ENCODE measurements at places on chromosomes 16 and 17.

DNA sequence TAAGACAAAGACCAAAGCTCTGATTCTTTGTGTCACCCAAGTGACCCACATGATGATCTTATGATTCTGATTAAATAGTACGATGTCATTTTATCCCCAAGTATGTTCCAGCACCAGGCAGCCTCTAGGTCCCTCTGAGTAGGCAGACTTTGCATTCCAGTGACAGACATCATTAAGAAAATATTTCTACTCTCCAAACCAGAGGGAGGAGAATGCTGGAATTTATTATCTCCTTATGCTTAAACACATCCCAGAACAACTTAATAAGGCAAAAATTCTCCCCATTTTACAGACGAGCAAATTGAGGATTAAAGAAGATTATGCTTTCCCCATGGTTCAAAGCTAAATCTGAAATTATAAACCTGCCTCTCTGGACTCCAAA lies 192.8 kb upstream of the CDH11 start:
- DNase-seq = no peak

DNA sequence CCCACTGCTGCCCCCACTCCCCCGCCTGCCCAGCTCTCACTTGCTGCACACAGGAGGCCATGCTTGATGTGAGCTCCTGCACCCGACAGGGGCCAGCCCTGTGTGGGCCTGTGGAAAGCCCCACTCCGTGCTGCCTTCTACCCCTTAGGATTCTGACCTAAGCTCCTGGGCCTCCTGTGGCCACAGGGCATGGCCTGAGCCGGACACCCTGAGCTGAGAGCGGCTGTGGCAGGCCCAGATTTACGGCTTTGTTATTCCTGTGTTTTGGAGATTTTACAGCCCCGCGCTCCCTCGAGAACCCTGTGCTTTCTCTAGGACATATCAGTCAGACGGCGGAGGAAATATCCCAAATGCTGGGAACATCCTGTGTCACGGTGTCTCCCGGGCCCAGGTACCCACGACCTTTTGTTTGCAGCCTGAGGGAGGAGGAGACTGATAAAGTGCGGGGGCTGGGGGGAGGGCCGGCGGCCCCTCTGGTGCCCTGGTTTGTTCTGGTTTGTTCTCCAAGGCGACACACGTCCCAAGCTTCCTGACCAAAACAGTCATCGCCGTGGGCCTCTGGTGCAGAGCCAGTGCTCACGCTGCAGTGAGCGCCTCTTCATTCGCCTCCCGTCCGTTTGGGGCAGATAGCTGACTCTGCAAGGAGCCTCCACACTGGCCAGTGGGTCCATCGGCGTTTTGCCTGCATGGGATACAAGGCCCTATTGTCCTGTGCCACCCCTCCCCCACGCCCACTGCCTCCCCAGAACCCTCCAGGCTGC lies 363.4 kb downstream of the C16orf95 start:
- DNase-seq = no peak

- peak; percentile 68 for DNase-seq
Observed at GRCh38 chr17:38703742-38704605, 1.1 kb upstream of the MLLT6 start.

- peak; percentile 10 for DNase-seq
Observed at GRCh38 chr16:55701442-55702319, 45.9 kb downstream of the SLC6A2 start.

DNA sequence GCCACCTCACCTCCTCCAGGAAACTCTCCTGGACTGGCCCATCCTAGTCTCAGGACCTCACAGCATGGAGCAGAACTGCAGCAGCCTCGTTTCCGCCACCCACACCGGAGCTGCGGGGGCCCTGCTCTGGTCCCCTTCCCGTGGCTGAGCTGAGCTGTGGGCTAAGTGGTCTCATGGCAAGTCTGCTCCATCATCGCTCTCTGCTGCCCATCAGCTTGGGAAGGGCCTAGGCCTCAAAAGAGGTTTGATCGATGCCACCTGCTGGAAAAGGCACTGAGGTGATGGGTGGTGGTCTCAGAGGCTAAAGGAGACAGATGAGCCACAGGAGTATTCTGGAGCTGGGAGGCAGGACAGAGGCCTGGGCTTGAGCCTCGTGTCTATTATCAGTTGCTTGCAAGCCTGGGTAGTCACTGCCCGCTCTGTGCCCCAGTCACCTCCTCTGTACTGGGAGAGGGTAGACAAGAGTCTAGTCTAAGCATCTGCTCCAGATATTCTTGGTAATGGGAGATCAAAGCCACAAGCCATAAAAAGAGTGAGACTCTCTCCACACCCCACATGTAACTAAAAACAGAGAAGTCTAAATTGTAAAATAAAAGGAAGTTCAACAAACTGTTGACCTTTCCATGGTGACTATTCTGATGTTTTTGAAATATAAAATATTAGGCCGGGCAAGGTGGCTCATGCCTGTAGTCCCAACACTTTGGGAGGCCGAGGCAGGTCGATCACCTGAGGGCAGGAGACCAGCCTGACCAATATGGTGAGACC lies 1.6 kb downstream of the ITGAE start:
- DNase-seq = no peak

DNA sequence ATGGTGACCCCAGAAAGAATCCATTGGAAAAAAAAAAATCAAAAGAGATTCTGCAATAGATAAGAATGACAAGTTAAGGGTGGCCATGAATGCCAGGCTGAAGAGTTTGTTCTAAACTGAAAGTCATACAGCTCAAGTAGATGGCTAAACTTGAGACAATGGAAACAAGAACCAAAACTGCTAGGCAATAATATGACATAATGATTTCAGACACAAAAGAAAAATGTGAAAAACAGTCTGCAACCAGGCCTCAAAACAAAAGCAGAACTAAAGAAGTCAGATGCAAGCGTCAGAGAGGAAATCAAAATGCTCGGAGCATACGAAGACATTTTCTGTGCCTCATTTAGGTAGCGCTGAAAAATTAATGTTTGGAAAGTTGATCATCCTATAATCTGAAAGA lies 54.4 kb upstream of the YPEL2 start:
- no peak for DNase-seq

DNA sequence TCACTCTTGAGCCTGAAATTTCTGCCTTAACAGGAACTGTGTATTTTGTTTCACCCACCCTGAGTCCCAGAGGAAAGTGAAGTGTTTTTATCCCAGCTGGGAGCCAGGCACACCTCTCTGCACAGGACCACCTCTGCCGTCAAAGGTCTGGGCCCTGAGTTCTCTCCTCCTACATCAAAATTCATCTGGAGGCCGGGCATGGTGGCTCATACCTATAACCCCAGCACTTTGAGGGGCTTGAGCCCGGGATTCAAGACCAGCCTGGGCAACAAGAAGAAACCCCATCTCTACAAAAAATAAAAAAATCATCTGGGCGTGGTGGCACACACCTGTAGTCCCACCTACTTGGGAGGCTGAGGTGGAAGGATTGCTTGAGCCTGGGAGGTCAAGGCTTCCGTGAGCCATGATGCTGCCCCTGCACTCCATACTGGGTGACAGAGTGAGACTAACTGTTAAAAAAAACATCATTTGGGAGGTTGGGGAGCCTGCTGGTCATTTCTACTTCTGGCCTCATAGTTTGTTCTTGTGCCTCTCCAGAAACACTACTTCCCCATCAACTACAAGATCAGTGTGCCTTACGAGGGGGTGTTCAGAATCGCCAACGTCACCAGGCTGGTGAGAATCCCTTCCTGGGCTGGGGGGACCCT lies 9.8 kb downstream of the IL34 start:
- DNase-seq = no peak

DNA sequence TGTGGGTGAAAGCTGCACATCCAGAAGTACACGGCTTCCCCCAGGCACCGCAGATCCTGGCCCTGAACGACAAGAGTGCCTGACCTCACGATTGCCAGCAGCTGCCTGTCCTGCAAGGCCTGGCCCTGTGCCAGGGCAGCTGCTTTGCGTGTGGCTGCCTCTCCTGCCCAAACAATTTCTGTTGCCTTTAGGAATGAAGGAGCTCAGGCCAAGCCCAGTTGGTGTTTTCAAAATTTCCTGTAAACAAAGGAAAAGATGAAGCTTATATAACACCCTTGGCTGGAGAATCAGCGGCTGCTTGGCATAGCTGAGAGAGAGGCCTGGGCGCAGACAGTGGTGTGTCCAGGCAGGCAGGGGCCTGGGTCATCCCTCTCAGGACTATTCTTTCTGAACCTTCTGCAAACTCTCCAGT lies 11.7 kb upstream of the SLC47A2 start:
- DNase-seq = no peak

GRCh38 chr17:72631568-72631948 lies 460.9 kb downstream of the SLC39A11 start:
- DNase-seq = no peak

GRCh38 chr17:4256952-4257351 lies 6.8 kb downstream of the ANKFY1 start:
- no peak for DNase-seq

- DNase-seq = no peak
Observed at GRCh38 chr17:8494021-8494420, 58.3 kb downstream of the NDEL1 start.
